ENCODE measurements at places on chromosomes 4 and X.

GRCh38 chr4:38189445-38189844, 229.2 kb downstream of the PTTG2 start:
- no peak for DNase-seq

GRCh38 chr4:51842167-51842553, 793 bp upstream of the DCUN1D4 start:
- DNase-seq: no peak

DNA sequence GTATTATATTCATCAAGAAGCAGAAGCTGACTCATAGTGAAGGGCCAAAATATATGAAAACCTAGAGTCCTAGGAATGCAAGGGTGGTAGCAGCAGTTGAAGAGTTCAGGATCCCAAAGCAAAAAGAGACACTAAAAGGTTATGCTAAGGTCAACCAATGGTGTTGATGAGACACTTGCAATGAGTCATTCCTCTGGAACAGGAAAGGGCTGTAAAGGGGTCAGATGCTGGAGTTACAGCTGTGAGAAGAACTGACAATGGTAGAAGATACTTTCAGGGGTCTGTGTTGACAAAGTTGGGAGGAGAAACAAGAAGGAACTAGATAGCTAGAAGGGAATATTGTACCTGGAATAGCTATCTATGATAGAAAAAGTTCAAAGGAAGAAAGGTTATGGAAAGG, 47.5 kb downstream of the ZGRF1 start:
- DNase-seq: no peak

DNA sequence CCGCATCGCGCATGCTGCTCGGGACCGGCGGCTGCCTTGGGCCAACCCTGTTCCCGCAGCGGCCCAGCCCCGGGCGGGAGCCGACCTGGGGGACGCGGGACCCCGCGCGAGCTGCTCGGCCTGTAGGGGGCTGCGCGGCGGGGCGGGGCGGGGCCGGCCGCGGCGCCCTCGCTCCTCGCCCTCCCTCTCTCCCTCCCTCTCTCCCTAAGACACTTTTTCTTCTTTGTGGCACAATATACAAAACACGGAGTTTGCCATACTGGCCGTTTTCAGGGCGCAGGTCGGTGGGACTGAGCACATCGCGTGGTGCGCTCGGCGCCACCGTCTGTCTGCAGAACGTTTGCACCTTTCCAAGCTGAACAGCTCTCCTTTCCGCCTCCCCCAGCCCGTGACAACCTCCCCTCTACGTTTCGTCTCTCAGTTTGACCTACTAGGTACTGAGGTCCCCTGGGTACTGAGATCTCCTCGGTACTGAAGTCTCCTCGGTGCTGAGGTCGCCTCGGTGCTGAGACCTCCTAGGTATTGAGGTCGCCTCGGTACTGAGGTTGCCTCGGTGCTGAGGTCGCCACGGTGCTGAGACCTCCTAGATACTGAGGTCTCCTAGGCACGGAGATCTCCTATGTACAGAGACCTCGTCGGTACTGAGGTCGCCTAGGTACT, 261.1 kb upstream of the PLCXD1 start:
- no peak for DNase-seq

DNA sequence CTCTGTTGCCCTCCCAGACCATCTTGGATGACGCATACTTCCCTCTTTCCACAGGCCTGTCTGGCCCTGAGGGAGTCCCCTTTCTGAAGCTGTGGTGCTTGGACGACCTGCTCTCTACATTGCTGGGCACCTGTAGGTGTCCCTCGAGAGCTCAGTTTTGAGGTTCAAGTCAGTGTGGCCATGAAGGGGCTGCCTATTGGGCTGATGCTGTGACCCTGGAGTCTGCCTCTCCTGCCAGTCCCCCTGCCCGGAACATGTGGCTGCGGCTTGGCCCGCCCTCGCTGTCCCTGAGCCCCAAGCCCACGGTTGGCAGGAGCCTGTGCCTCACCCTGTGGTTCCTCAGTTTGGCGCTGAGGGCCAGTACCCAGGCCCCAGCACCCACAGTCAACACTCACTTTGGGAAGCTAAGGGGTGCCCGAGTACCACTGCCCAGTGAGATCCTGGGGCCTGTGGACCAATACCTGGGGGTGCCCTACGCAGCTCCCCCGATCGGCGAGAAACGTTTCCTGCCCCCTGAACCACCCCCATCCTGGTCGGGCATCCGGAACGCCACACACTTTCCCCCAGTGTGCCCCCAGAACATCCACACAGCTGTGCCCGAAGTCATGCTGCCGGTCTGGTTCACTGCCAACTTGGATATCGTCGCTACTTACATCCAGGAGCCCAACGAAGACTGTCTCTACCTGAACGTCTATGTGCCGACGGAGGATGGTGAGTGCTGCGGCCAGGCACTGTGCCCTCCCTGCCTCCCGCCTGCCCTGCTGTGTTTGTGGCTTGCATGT, 3.0 kb downstream of the NLGN3 start:
- no peak for DNase-seq

DNA sequence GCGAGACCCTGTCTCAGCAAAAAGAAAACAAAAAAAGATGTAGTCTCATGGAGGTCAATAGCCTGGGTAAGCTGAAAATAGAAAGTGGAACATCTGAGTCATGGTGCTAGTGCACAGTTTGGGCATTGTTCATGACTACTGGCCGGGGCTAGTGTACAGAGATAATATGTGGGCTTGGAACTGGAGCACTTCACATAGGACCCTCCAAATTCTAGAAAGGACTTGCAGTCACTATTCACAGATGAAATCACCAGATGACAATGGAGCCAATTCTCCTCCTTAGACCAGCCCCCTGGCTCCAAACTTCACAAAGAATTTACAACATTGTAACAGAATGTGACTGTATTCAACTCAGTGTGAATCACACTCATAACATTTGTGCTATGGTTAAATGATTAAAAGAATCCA, 367.8 kb upstream of the SLC7A11 start:
- no peak for DNase-seq

GRCh38 chr4:114040319-114041116, 61.1 kb upstream of the ARSJ start:
- DNase-seq: no peak

DNA sequence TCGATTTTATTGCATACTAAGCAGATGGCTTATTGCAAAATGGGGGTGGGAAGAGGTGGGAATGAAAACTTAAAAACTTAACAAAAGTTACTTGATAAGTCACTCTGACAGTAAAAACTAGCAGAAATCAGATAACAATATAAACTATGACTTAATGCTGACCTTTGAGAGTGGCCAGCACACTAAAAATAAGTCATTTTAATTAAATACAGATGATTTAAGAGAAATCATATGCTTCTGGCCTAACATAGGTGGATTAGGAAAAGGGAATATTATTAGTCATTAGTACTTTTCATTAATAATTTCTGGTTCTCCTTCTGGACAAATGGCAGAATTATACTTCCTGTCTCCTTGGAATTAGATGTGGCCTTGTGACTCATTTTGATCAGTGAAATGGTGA, 756.7 kb downstream of the PCDH19 start:
- no peak for DNase-seq

DNA sequence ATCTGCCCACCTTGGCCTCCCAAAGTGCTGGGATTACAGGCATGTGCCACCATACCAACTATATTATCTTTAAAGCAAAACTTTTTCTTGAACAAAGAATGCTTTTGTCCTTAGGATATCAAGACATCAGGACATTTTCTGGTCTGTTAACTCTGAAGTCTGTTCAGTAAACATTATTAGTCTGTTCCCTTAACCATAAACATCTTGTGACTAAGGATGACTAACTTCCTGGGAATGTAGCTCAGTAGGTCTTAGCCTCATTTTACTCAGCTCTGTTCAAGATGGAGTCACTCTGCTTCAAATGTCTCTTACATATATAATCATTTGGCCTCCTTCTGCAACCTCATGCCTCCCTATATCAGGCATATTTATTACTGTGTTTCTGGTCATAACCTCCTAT, 122.9 kb downstream of the UBE2NL start:
- DNase-seq: no peak

DNA sequence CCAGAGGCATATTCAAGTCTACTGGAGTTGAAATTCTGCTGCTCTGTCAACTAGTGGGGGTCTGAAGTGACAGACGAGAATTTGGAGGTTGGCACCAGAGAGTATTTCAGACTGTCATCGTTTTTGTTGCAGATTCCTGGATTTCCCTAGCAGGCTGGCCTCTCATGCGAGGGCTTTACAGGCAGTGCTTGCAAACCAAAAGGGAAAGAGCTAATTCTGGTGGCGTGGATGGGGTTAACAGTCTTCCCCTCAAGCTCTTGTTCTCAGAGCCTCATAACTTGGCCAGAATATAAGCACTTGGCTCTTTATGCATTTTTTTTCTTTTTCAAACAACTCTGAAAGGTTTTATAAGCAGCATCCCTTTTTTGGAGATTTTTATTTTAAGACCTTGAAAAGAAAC, at the start of gene SPARCL1:
SPARCL1 (minus strand) TSS at position 190 of the 400 bp plus-strand sequence. CDS start 29,802 bp downstream, outside the sequence.
- peak; percentile 75 for DNase-seq

- DNase-seq: no peak
Measured at GRCh38 chr4:184510401-184510800, 36.1 kb upstream of the IRF2 start.

GRCh38 chrX:40151211-40152172, 53.7 kb upstream of the BCOR start:
- no peak for DNase-seq

GRCh38 chr4:130053723-130054122, 957.8 kb downstream of the C4orf33 start:
- no peak for DNase-seq

- no peak for DNase-seq
Measured at GRCh38 chr4:3766036-3766784, at the start of gene ADRA2C. Gene ADRA2C (plus strand): TSS chr4:3766385. CDS start chr4:3766607, 222 bp downstream.

Measured in posterior cingulate gyrus (tissue), 11 donors.